DMS 273 treated with DMSO at 0.1 percent for 48 hours (cell line): ENCODE measurements at places on chromosomes 4 and X.
A peak's percentile ranks its signal among the peaks of the same experiment; 100 is the strongest.

- DNase-seq = no peak
Measured at GRCh38 chrX:155028129-155028528, 1.5 kb downstream of the FUNDC2 start.

- no peak for DNase-seq
Measured at GRCh38 chrX:35726176-35726575, 72.0 kb upstream of the MAGEB16 start.

- no peak for DNase-seq
Measured at GRCh38 chrX:155953055-155953454, 44.4 kb upstream of the IL9R start.

DNA sequence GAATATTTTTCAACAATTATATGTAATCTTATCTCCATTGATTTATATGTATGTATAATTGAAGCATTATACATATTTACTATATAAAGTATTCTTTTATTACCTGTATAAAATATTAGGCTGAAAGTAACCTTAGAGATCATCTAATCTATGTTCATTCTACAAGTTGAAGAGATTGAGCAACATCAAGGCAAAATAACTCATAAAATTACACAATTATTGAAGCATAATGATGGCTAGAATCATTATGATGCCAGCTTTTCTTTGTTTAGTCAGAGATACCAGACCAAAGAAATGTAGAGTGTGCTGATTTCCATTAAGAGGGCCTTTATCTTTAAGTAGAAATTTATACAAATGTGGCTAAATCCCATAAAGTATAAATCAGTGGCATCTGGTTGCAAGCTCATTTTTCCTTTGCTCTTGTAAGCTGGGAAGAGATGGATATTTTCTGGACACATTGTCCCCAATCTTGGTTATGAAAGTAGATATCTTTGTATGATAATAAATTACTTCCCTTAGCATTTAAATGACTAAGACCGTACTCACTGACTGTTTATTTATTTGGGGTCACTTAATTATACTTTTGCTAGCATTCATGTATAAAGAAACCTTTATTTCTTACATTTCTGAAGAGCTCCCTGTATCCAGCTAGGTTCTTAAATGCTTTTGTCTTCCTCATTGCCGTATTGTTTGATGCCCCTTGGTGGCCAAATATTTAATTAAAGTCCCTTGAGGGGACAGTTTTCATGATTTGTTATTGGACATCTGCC is 339.8 kb downstream of the PCDH7 start:
- DNase-seq = no peak

- no peak for DNase-seq
Measured at GRCh38 chrX:154979629-154980028, 42.9 kb downstream of the F8 start.

GRCh38 chr4:31370866-31371465 is 650.8 kb downstream of the PCDH7 start:
- no peak for DNase-seq

DNA sequence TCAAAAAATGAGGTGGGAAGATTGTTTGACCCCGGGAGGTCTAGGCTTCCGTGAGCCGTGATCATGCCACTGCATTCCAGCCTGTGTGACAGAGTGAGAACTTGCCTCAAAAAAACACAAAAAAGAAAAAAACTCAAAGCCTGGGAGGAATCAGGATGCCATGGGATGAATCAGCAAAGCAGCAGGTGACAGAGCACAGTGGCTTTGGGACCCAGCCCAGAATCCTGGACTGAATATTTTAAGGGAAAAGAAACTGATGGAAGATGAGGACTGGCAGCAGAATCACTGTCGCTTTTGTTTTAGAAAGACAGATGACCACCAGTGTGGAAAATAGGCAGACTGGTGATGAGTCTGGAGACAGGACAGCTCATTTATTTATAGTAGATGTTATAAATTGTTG is 16.6 kb downstream of the S100G start:
- no peak for DNase-seq

DNA sequence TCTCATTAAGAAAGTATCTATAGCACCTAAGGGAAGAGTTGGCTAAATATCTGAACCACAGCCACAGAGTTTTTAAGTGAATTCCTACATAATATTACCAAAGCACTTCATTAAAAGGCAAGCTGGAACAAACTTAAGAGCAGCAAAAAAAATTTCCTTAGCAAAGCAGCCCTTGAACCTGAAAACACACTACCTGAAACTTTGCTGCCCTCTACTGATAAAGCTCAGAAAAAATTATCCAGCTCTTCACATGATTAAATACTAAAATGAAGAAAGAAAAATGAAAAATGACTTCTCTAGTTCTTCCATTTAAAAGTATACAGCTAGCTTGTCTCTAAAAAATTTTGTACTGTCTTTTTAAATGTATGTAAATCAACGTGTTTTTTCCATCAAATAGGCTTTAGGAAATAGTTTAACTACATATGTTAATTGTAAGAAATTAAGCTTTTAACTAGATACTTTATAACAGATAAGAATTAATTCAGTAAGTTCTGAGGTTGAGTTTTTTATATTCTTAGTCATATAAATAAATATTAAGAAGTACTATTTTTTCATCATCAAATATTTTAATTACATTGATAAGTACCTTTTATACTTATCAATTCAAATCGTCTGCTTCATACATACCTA is 156.1 kb downstream of the STPG2 start:
- peak; percentile 5 for DNase-seq

DNA sequence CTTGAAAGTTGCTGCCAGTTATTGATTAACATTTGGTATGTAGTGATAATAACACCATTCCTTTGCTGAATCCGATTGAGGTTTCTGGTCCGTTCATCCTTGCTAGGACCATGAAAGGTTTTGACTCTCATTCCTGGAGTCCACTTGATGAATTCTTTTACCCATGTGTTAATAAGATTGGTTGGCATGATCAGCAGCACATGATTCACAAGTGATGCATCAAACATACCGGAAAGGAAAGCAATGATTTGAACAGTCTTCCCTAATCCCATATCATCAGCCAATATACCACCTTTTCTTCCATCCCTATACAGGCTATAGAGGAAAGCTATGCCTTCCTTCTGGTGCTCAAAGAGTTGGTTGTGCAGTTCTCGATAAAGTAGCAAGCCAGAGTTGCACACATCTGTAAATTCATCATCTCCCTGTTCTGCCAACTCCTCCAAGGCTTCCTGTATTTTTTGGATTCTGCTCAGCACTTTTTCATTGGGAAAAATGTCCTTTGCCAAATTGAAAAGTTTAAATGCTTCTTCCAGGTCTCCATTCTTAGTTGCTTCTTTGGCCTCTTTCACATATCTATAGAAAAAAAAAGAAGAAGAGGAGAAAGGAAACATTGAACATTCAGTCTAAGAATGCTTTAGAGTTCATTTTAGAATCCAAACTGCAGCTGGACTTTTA is 26.7 kb downstream of the PIN4 start:
- no peak for DNase-seq

DNA sequence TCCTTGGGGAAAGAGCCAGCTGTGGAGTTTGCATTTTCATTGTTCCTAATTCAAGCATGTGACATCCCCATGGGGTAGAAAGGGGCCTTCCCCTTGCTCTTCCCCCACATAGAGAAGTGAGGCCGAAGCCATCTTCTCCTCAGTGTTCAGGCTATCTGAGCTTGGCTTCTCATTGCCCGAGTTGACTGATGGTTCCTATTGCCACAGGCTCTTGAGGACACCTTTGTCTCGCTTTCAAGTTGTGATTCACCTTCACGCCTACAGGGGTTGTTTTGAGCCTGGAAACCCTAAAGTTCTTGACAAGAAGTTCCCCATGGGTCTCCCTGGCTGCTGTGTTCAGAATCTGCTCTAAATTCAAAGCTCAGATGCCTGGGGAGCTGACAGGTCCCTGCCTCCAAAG is 25.0 kb downstream of the CCNQ start:
- no peak for DNase-seq

DNA sequence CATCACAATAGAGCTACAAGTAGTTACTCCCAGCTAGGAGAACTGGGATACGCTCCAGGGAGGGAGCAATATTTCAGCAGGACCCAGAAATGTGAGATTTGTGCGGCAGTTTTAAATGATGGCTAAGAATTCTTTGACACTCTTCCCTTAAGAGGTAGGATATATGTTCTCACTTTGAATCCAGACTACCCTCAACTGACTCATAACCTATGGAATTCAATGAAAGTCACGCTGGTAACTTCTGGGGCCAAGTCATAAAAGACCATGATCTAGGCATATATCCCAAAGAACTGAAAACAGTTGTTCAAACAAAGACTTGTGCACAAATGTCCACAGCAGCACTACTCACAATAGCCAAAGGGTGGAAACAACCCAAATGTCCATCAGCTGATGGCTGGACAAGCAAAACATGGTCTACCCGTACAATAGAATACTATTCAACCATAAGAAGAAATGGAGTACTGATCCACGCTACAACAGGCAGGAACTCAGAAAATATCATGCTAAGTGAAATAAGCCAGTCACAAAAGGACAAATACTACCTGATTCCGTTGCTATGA is 10.5 kb downstream of the CD99L2 start:
- no peak for DNase-seq

GRCh38 chrX:56281789-56282188 is 49.6 kb downstream of the KLF8 start:
- peak; percentile 2 for DNase-seq

DNA sequence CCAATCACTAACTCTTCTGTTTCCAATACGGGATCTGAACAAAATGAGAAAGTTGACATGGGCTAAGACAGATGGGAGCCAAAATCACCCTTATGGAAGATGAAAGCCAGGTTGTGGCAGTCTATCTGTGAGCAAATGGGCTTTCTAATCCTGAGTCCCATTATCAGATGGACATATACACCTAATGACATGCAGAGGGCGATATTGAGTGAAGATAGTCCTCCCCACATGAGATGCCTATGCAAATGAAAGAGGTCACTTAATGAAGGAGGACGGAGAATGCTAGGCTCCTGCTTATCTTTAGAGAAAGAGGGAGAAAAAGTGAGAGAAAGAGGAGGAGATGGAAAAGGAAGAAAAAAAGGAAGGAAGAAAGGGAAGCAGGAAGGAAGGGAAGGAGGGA is 547.5 kb downstream of the NLGN4X start:
- DNase-seq = no peak

DNA sequence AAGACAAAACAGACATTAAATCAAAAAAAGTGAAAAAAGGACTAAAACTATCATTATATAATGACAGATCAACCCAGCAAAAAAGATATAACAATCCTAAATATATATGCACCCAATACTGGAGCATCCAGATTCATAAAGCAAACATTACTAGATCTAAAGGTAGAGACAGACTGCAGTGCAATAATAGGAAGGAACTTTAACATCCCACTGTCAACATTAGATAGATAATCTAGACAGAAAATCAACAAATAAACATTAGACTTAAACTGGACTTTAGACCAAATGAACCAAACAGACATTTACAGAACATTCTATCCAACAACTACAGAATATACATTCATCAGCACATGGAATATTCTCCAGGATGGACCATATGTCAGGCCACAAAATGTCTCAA is 29.5 kb upstream of the RAB39B start:
- DNase-seq = no peak

GRCh38 chr4:80475798-80476197 is 140.3 kb downstream of the CFAP299 start:
- DNase-seq = no peak

DNA sequence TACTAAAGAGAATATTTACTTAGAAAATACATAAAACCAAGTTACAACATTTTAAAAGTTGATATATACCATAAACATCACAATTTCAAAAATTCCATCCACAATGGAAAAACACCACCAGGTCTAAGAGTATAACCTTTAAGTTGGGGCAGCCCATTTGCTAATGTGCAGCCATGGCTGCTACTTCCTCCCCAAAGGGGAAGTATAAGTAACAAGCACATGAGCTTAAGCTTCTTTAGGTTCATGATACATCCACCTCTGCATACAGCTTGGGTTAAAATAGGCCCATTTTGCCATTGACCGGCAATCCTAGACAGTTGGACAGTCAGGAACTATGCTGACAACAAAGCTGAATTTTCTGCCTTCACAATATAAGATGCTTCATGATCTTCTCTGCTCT is 16.6 kb upstream of the GASK1B start:
- no peak for DNase-seq

- no peak for DNase-seq
Measured at GRCh38 chrX:15718283-15718970, 19.6 kb upstream of the CA5B start.

GRCh38 chr4:7417639-7418038 is 17.1 kb downstream of the PSAPL1 start:
- DNase-seq = no peak

- no peak for DNase-seq
Measured at GRCh38 chrX:54407266-54407665, 32.9 kb upstream of the TSR2 start.

GRCh38 chrX:140250391-140250790 is 254.5 kb downstream of the SOX3 start:
- no peak for DNase-seq

DNA sequence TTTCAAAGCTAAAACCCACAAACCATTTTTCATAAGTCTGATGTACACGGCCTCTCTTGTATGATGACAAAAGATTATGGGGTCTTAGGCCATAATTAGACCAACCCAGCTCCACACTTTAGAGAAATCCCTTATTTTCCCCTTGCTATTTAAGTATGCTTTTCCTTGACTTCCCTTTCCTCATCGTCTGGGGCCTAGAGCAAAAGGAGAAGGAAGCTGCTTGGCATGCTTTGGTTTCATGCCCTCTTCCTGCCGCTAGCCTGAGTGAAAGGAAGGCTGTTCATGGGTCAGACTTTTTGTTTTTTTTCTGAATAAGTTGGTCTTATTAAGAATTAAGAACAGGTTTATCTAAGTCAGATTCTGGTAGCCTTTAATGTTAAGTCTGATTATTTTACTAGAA is 10.6 kb upstream of the RASGEF1B start:
- DNase-seq = no peak

DNA sequence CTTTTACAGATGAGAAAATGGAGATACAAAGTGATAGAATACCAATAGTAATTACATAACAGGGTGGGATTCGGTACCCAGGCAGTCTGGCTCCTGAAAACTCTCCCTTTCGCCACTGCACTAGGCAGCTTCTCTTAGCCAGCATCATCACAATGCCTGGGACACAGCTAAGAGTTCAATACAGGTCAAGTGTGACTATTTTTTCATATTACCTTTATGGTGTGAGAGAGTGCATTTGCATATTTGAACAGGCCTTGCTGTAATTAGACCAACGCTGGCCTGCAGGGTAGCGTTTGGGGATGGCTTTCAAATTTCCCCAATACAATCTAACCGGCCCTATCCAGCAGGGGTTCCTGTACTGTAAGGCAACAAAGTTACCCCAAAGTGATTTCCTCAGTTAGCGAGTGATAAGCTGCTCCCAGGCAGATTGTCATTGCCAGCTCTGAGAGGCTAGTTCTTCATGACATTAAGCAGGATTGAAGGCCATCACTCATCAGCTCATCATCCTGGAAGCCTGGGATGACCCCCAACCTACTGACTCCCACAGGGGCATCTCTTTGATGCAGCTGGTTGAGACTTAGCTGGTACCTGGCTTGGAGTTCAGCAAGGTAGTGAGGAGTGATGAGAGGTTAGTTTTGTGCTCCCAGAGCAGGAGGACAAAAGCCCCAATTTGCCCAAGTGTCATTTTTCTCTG is 836.8 kb upstream of the LCORL start:
- DNase-seq = no peak
